ENCODE measurements at places on chromosomes 7 and 10.
A peak's percentile ranks its signal among the peaks of the same experiment; 100 is the strongest.

DNA sequence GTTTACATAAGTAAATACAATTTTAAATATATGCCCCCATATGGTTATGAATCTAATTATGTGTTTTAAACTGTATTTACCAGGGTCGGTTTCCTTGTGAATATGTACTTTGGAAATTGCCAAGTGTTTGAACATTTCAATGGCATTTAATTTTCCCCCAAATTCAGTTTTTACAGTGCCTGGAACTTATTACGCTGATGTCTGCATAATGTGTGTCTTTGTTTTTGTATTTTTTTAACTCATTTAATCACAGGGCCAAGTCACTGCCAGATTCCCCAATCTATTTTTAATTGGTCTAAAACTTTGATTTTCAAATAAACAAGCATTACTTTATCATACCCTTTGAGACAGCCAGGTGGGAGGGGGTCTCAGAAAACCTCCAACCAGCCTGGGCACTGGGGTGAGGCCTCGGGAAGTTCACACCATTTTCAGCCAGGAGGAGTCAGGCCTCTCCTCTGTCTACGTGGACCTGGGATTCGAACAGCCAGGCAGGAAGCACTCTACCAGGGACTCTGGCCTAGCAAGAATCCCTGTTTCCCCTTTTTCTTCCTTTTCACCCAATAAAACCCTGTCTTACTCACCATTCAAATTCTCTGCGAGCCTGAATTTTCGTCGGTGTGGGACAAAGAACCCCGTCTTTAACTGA lies 151.5 kb upstream of the COL1A2 start:
- DNase-seq, result no peak

- DNase-seq, result no peak
These were observed 35.5 kb upstream of the PPIF start for GRCh38 chr10:79311581-79312407.

GRCh38 chr7:45610019-45610418 lies 35.9 kb downstream of the ADCY1 start:
- no peak for DNase-seq

GRCh38 chr10:123007558-123008354 lies 839 bp downstream of the IKZF5 start:
- DNase-seq, result peak; percentile 31

GRCh38 chr10:78871796-78872195 lies 197.0 kb upstream of the ZMIZ1 start:
- DNase-seq, result no peak

DNA sequence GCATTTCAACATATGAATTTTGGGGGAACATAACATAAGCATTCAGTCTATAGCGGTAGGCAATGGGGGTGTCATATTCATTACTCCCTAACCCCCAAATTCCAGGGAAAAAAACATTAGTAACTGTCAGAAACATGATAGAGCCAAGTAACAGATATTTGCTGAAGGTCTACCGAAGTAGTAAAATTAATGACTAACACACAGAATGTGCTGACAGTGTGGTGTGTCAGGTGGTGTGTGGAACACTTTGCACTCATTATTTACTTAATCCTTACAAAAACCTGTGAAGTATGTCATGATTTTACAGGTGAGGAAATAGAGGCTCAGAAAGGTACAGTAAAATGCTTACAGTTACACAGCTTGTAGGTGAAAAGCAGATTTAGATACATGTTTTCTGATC lies 85.4 kb upstream of the RHOBTB1 start:
- DNase-seq, result no peak

GRCh38 chr7:75689246-75690099 lies 49.3 kb downstream of the HIP1 start:
- no peak for DNase-seq

DNA sequence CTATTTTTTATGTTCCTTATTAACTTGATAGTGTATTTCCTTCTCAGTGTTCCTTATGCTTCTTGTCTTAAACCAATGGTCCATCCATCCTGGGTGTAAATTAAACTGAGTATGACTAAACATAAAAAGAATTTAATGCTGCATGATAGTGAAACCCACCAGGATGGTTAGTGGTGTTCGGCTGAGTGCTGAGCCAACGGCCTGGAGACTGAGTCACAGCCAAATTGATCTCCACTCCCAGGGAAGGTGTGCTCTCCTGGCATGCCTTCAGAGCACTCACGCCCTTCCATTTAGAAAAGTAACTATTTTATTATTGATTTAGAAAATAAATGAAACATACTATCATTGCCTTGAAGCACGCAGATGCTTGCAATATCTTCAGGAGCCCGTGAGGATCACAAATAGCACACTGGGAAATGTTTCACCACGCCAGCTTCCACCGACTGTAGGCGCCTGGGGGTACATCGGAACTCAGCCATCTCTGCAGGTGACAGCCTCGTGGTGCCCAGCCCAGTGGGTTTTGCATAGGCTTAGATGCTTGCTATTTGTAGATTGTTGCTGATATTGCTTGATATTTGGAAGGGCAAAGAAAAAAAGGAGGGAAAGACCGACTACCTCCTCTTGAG lies 40.0 kb upstream of the LOXL4 start:
- no peak for DNase-seq

- peak; percentile 69 for DNase-seq
These were observed at the start of gene SEPHS1 for GRCh38 chr10:13348216-13349017. TSS of gene SEPHS1 (minus strand) at chr10:13348293. CDS start at chr10:13344950, 3,343 bp downstream.

GRCh38 chr10:108388706-108389105 lies 1224.2 kb upstream of the SORCS1 start:
- DNase-seq, result no peak

DNA sequence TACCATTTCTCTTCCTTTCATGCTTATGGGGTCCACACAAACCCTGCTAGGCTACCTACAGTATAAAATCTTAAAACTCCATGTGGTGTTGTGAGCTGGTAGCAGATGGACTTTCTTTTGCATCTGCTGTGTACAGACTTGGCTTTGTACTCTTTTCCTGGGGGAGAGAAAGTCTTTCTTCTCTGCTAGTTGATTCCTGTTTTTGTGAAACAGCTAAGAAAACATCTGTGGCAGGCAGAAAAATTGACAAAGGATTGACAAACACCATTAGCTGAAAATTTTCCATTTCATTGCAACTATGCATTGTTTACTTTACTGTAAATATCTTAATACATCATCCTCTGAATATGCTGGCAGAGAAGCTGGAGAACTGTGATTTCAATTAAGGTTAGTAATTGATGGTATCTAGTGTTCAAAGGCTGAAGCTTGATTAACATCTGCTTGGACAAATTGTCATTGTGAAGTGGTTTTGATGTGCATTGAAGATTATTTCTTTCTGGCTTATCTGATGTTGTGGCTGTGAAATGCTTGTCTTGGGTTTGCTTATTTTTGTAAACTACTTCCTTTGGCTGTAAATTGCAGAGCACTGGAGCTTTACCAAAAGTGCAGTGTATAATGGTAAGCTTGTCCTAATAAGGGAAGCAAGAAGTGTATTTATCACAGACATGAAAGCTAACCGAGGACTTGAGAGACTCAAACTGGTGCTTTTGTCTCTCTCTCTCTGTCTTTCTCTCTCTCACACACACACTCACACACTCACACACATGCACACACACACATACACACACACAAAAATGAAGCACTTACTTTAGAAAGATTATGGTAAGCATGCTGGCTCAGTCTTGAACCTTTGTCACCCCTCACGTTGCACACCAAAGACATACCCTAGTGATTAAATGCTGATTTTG lies at the start of gene FOXP2:
FOXP2 (plus strand) TSS at position 660 of the 908 bp plus-strand sequence. CDS start 11,697 bp downstream, outside the sequence.
- DNase-seq, result no peak

DNA sequence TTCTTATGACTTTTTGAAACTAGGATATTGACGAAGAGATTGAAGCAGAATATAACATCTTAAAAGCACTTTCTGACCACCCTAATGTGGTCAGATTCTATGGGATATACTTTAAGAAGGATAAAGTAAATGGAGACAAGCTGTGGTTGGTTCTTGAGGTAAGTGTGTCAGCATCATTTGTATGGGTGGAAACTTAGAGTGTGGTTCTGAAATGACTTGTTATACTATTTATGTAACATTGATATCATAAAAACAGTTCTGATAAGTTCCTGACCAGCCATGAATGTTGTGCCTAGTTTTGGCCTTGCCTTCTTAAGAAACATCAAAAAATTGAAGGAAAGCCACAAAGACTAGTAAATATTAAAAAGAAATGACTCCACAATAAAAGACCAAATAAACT lies 20.8 kb downstream of the MYO3A start:
- DNase-seq, result no peak

GRCh38 chr10:68647672-68648341 lies 73.2 kb upstream of the CCAR1 start:
- DNase-seq, result no peak

GRCh38 chr10:121914661-121915060 lies 13.2 kb downstream of the ATE1 start:
- no peak for DNase-seq

GRCh38 chr7:133349101-133349500 lies 96.2 kb downstream of the EXOC4 start:
- no peak for DNase-seq

- no peak for DNase-seq
These were observed 263.7 kb downstream of the IPMK start for GRCh38 chr10:58003945-58004344.

- no peak for DNase-seq
These were observed at the start of gene COL1A2 for GRCh38 chr7:94394437-94395140. TSS of gene COL1A2 (plus strand) at chr7:94394895. CDS start at chr7:94395032, 137 bp downstream.

DNA sequence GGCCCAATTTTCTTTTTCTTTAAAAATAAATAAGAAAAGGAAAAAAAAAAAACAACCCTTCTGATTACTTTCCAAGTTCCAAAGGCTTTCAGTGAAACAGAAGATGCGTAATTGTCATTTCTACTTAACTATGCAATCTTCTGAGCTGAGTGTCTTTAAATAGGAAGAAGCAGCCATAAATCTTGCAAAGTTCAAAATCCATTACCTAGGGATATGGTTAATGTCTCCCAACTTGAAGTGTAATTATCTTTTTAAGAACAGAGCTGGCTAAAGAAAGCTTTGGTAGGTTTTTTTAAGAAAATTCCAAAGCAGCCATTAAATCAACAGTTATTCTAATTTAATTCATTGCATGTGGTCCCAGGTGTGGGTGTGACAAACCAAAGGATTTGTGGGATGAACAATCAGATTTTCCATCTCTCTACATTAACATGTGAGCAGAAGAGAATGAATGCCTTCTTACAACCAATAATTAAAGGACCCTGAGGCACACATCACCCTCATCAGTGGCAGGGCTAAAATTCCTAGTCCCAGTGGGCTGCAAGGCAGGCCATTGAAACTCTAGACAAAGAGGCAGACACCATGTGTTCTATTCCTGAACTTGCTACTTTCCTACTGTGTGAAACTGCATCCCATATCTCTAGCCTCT lies 419.2 kb downstream of the REEP3 start:
- no peak for DNase-seq

GRCh38 chr7:16420649-16421332 lies 547 bp downstream of the CRPPA start:
- peak; percentile 71 for DNase-seq

- no peak for DNase-seq
These were observed 2.2 kb downstream of the GTF2IRD1 start for GRCh38 chr7:74455928-74456327.

Data from effector CD8-positive, alpha-beta T cell (primary cell).